ENCODE measurements at places on chromosomes 3 and 15.

GRCh38 chr3:19346759-19347158 lies 198.4 kb downstream of the KCNH8 start:
- DNase-seq: no peak

- DNase-seq: no peak
Measured at GRCh38 chr3:125280668-125281361, 68.3 kb upstream of the SLC12A8 start.

DNA sequence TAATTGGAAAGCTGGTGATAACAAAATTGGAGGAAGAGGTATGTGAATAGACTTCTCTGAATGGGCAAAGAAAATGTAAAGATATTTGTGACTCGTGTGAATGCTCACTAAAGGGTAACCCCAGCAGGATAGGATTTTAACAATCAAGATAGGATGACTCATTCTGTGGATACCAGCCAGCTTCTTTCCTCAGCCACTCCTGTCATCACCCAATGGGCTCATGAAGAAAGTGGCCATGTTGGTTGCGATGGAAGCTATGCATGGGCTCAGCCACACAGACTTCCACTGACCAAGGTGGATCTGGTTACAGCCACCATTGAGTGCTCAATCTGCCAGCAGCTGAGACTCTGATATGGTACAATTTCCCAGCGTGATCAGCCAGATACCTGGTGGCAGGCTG lies 40.9 kb downstream of the STRIT1 start:
- no peak for DNase-seq

GRCh38 chr3:18111796-18112232 lies 313.3 kb downstream of the SATB1 start:
- DNase-seq: no peak

DNA sequence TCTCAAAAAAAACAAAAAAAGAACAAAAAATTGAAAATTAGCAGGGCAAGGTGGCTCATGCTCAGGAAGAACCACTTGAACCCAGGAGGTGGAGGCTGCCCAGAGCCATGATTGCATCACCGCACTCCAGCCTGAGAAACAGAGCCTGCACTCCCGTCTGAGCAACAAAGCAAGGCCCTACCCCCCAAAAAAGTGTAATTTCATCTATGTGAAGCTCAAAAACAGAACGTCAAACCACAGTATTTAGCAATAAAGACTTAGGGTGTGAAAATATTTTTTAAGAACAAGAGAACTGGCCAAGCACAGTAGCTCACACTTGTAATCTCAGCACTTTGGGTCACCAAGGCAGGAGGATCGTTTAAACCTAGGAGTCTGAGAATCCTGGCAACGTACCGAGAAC lies 38.2 kb downstream of the STAG1 start:
- DNase-seq: no peak

GRCh38 chr3:176514297-176514696 lies 683.0 kb downstream of the TBL1XR1 start:
- DNase-seq: no peak
